ENCODE measurements at places on chromosomes 2 and 18. TPM values are rescaled to one million over a fixed set of nuclear protein-coding genes. Genes with fewer than 3 reads are reported as not detected.

DNA sequence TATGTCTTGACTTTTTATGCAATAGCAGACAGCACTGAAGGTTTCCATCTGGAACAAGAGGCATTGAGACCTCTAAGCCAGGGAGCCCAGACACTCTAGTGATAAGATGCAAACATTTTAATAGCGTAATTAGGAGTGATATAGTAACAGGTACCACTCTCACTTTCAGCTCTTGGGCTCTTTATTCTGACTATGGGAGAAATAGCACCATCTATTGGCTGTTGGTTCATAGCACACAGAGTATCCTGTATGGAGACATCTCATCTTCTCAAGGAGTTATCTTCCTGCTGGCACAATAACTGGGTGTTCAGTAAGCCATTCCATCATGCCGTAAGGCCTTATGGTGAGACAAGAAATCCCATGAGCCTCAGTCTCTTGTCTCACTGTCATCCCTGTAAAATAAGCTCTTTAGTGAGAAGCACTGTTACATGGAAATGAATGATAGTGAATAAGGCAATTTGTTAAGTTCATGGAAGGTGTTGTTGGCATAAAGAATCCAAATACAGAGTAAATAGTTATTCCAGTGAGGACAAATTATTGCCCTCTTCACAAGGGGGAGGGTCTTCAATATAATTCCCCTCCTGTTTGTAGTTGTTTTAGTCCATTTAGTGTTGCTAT is 48.3 kb downstream of the THUMPD2 start:
- DNase-seq: peak; percentile 10

Gene ACMSD
- not detected for total RNA-seq

Gene SLC1A4
- total RNA-seq: 41.4 TPM

DNA sequence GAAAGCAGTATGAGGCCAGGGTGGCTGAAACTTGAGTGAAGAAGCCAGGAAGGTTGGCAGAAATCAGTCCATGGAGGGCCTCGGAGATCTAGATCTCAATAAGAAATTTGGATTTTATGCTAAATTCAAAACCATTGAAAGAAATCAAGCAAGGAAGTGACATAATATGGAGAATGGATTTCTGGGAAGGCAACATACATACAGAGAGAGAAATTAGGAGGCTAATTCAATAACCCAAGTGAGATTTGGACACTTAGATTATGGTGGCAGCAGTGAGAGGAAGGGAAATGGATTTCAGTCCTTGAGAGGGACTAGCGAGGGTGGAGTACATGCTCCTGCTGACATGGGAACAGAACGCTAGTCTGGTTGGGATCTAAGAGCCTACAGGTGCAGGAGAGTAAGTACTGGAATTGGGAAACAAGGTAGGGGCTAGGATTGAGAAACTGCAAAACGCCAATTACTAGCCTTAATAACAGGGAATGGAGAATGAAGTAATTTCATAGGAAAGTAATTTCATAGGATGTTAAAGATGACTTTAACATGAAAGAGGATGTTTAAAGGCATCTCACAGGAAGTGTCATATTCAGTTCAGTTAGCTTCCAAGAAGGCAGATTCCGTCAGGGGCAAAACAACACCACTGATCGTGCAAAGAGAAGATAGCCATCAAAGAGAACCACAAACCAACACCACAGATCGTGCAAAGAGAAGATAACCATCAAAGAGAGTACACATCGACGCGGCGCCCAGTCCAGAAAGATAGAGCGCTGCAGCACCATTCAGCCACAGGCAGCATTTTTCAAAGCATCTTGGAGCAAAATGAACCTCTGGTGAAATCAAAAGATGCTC is 27.2 kb downstream of the CDKL4 start:
- DNase-seq: no peak

Gene NEURL3
- total RNA-seq: not detected

- DNase-seq: no peak
Observed at GRCh38 chr2:163701399-163702195, 34.2 kb downstream of the FIGN start.

DNA sequence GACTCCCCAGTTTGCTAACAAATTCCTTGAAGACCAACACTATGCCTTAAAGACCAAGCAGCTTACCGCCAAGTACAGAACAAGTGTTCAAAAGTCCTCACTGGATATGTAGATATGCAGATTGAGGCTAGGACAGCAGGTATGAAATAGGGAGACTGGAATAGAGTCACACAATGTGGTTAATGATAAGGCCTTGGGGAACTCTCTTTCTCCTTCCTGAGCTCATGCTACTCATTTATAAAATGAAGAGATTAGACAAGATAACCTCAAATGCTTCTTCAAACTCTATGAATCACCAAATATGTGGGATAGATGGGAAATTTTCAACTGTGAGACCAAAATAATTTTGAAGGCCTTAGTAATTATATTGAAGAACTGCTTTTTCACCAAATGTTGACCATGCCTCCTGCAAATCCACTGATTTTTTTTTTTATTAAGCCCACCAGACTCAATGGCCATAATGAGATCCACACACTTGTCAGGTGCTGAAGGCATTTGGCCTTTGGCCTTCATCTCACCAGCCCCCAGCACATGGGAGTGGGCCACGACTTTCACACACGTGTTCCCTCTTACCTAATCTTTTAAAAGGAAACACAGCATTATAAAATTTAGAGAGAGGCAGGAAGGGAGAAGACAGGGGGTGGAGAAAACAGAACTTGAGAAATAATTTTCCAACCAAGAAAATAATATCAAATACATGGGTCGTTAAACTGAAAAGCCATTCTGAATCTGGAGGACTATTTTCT is 181.5 kb downstream of the EN1 start:
- DNase-seq: no peak

DNA sequence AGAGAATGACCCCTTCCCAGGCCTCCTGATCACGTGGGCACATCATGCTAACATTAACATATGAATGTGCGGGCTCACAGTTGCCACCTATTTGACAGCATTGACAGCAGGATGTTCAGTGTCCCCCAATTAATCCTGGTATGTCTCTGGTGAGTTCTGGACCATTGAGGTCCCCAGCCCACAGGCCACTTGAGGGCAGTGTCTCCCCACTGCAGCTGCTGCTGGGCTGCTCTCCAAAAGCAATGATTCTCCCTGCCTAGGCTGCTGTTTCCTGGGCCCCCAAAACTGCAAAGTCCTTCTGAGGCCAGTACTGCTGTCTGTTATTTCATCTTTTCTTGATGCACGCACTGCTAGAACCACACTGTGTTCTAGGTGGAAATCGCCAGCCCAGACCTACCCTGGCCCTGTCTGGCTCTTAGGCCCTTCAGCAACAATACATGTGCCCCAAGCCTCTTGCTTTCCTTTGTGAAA is 52.7 kb upstream of the MAPK4 start:
- DNase-seq: peak; percentile 63

DNA sequence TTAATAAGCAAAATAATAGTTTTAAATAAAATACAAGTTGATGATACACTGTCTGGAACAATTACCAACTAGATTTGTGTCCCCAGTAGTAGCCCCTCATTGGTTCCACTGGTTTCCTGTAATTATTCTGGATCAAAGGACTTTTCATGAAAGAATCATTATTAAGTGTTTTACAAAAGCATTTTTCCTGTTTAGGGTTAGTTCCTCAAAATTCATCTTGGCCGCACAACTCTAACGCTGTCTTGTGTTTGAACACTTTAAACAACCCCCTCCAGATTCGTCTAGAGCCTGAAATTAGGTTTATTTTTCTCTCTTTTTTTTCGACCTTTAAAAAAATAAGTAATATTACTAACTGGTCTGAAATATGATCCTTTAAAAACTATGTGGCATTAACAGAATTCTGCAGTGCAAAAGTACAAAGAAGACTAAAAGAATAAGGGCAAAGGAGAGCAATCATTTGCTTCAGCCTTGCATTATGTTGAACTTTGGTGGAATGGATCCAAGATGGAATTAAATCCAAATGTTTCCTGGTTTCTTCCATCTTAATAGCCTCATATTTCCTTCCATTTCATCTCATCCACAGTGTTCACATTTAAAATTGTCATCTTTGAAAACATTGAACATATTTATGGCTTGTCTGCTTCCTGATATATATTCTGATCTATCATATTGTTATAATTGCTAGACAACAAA is 678.4 kb downstream of the IRS1 start:
- DNase-seq: no peak

Gene DES
- 0.10 TPM for total RNA-seq

DNA sequence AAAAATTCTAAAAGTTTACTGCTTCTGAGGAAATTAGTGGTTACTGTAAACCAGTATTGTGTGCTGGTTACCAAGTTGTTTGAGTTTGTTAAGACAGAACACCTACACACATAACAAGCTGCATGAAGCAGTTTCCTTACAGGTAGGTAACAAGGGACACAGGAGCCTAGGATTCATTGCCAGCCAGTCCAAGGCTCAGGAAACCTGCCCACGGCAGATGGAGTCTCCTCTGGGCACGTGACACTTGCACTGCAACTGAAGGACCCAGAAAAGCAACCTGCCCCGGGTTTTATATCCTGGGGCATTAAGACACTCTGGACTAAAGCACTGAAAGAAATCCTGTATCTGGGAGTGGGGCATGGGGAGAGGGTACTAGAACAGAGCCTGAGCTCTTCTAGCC is 639.3 kb downstream of the ADCYAP1 start:
- DNase-seq: no peak

DNA sequence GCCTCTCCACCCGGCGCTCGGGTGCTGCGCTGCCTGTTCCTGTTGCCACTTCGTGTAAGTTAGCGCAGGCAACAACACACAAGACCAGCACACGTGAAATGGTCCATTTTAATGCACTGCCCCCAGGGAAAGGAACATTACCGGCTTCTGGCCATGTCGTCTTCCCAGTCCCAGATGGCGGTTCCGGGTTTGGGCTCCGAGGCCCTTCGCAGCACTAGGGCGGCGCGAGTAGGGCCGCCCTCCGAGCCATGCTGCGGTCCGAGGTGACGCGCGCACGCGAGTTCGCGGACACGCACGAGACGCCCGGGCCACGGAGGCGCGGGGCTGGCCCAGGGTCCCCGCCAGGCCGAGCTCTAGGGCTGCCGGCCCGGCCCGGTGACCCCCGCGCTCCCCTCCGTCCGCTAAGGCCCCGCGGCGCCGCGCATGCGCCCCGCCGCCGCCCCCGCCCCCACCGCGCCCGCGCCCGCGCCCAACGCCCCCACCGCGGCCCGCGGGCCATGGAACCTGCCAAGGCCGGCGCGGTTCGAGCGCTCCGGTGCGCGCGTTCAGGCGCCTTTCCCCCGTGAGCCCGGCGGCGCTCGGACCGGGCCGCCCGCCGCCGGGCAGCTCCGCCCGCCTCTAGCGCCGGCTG is 367 bp upstream of the ZNF236 start:
- DNase-seq: peak; percentile 33

DNA sequence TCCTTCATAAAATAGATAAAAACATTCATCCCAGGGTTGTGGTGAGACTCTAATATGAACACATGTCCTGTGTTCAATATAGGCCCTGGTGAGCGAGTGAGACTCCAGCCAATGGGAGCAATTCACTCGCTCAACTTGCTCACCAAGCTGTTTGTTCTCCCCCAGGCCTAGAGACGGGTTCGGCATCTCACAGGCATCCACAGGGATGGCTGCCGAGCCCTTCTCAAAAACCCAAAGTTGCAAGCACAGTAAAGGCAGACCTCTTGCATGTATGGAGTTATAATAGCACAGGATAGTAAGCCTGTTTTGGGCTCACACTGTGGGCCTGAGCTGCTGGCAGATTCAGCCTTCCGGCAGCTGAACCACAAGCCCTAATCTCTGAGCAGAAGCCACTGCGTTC is 15.7 kb downstream of the PARD6G start:
- no peak for DNase-seq

DNA sequence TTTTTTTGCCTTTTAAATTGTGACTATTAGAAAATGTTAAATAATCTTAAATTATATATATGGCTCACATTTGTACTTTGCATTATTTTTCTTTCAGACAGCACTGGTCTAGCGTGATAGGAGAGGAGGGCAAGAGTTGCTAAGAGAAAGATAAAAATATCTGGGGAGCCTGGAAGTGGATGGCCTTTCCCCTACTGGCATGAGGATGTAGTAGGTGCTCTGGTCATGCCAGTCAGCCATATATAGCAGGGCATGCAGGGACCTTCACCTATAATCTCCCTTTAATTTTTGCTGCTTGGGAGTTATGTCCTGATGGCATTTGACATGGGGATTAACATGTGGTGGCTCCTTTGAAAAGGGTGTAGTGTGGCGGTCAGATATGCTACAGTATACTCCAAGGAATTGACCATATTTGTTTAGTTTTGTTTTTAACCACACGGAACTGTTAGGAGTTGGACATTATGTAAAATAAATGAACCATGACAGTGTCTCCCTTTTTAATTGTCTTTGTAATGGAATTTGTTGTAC is 144.7 kb downstream of the BABAM2 start:
- DNase-seq: no peak

- no peak for DNase-seq
Observed at GRCh38 chr2:44275927-44276303, 635 bp downstream of the SLC3A1 start.

- no peak for DNase-seq
Observed at GRCh38 chr2:168624028-168624427, 168.0 kb downstream of the CERS6 start.

Gene OR6B2
- total RNA-seq: 0.23 TPM

Gene PLA2R1
- total RNA-seq: 1.1 TPM

GRCh38 chr2:45009303-45009927 is at the start of gene SIX2:
Gene SIX2 (minus strand): TSS chr2:45009452. CDS start chr2:45009110, 342 bp downstream.
- peak; percentile 75 for DNase-seq

Gene ANKRD30BL
- not detected for total RNA-seq

DNA sequence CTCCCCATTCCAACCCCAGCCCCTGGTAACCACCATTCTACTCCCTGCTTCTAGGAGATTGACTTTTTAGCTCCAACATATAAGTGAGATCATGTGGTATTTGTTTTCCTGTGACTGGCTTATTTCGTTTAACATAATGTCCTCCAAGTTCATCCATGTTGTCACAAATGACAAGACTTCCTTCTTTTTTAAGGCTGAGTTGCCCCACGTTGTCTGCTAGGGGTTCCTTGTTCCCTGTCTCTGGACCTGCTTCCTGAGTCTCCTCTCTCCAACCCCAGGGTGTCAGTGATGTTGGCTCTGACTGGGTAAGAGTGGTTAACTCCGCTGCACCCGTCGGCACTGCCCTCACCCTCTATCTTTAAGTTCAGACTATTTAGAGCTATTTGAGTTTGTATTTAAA is 175.2 kb downstream of the SH3RF3 start:
- no peak for DNase-seq
